Upper lobe of right lung (tissue), 1 donor: ENCODE measurements at places on chromosomes 6 and 20. TPM values are rescaled to one million over a fixed set of nuclear protein-coding genes. Genes with fewer than 3 reads are reported as not detected.

DNA sequence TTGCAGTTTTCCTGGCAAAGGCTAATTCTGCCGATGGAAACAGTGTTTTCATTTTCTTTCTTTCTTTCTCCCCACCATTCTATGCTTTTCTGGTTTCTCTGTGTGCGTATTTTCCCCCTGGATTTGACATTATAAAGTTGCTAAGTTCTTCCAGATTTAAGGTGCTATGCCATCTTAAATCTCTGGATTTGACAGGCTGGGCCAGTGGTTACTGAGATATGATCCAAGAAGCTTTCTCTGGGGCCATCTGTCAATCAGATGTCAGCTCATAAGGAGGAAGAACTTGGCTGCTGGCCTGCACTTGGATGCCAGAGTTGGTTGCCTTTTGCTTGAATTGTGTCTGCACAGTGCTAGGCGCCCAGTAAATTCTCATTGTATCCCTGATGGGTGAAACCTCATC, 39.7 kb downstream of the SLC2A10 start:
- no peak overlapping the region for H3K27ac ChIP-seq
- H3K36me3 ChIP-seq = no peaks in the 10 kb centered on the region
- no peak overlapping the region for H3K4me3 ChIP-seq
- peaks cover 17% of the 10 kb centered on the region for H3K27me3 ChIP-seq

GRCh38 chr6:118313208-118313607, 234.9 kb upstream of the PLN start:
- peaks cover 8% of the 10 kb centered on the region for H3K4me1 ChIP-seq
- H3K36me3 ChIP-seq = no peaks in the 10 kb centered on the region
- no peak for DNase-seq
- no peaks in the 10 kb centered on the region for H3K27me3 ChIP-seq
- H3K27ac ChIP-seq = no peak overlapping the region
- H3K4me3 ChIP-seq = no peak overlapping the region

FNDC11 gene
- 0.32 TPM for total RNA-seq

C6orf132 gene
- 11.5 TPM for total RNA-seq

TRAPPC3L gene
- 0.64 TPM for total RNA-seq
